ENCODE measurements at places on chromosomes 11 and 22.

DNA sequence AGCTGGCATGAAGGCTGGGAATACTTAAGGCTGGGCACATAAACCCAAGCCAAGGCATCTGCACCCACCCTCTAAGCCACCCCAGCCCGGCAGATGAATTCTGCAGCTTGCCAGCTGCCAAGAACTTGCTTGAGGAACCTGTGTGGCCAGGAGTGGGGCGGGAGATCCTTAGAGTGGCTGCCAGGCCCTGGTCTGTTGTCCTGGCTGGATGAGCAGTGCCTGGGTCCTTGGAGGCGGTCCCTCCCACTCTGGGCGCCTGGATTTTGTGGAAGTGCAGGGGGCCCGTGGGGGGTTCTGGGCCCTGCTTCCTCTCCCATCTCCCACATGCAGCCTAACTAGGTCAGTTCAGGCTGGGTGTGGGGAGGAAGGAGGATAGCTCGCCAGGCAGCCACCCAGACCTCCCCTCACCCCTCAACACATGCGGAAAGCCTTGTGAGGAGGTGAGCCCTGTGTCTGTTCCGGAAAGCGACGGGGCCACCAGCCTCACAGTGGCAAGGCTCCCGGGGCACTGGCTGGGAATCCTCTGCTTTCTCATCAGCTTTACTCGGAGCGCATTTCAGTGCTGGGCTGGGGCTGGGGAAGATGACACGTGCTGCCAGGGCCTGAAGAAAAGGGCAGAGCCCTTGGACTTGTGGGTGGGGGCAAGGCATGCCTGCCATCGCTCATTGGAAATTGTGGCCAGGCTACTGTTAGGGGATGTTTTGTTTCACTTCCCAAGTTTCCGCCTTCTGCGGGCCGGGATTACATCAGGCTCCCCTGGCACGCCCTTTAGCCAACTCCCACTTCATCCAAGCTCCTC, 8.4 kb downstream of the DAGLA start:
- no peak for DNase-seq

DNA sequence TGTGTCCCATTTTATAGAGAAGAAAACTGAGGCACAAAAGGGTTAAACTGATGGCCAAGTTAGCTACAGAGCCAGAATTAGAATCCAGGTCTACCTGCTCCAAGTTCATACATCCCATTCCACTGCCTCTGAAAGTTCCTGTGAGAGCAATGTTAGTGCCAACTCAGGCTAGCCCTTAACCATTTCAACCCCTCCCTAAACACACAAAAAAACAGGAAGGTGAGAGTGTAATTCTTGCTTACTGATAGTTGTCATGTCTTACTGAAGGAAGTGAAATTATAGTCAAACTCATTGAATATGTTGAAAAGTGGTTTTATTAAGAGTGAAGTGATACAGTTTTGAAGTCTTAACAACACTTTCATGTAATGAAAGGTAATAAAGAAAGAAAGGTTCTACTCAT, 2.9 kb upstream of the E2F8 start:
- no peak for DNase-seq

DNA sequence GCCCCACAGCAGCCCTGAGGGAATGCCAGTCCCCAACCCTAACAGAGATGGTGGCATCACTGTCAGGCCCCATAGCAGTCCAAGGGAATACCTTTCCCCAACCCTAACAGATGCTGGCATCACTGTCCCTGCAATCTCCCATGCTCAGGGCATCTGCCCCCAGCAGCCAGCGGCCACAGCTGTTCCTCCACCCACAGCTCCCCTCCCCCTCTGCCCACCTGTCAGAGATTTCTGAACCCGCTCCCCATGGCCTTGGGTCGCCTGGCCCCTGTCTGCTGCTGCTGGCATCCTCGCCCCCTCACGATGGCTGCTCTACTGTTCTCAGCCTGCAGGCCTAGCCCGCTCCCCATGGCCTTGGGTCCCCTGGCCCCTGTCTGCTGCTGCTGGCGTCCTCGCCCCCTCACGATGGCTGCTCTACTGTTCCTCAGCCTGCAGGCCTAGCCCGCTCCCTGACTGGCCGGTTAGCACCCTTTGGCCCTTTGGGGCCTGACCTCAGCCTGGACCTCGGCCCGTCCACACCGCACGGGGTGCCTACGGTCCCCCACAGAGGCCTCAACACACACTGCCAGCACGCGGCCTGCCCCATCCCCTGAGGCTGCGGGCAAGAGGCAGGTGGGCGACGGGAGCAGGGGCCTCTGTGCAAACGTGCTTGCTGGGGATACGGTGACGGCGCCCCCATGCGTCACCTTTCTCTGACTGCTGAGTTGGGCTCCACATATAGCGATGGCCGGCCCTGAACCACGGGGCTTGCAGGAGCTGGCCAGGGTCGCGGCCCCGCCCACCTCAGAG, 20.7 kb downstream of the CHID1 start:
- no peak for DNase-seq

- DNase-seq = no peak
Observed at GRCh38 chr11:45635907-45636306, 29.5 kb downstream of the CHST1 start.

- DNase-seq = no peak
Observed at GRCh38 chr11:2307501-2308331, 5.9 kb downstream of the TSPAN32 start.

DNA sequence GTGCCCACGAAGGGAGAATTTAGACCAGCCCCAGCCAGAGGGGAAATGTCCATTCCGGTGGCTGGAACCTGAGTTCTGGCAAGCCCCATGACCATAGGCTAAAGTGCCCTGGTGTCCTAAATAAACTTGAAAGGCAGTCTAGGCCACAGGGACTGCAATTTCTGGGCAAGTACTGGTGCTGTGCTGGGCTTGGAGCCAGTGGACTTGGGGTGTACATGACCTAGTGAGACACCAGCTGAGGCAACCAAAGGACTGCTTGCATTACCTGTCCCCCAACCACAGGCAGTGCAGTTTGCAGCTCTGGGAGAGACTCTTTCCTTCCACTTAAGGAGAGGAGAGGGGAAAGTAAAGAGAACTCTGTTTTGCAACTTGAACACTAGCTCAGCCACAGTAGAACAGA, 23.7 kb downstream of the RRP8 start:
- no peak for DNase-seq

DNA sequence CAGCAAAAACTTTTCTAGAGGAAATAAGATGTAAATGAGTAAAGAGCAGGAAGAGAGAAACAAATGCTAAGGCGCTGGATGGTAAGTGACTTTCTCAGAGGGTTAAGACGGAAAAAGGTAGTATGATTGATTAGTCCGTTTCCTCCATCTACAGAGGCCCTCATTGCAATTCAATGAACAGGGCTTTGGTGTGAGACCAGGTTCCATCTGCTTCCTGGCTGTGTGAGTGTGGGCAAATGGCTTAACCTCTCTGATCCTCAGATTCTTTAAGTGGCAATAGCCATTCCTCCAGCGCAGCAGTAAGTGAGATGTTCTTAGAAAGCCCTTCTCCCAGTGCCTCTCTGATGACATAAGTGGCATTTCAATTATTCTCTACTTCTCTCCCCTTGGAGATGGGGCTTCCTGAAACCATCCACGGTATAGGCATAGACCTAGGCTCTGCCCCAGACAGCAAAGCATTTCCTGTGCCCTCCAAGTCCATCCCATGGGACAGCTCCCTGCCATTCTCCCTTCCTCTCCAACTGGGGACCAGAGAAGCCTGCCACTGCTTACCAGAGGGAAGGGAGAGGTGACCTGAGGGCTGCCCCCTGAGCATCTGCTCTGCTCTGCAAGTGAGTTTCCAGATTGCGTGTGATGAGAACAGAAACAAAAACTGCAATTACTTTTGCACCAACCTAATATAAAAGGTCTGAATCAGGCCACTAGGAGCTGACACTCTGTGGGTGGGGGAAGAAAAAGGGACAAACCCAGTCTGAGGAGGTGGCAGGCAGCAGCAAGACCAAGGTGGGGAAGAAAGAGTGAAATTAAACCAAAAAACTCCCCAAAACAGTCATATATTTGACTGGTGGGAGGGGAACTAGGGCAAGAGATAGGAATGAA, 12.7 kb upstream of the CD44 start:
- DNase-seq = no peak

DNA sequence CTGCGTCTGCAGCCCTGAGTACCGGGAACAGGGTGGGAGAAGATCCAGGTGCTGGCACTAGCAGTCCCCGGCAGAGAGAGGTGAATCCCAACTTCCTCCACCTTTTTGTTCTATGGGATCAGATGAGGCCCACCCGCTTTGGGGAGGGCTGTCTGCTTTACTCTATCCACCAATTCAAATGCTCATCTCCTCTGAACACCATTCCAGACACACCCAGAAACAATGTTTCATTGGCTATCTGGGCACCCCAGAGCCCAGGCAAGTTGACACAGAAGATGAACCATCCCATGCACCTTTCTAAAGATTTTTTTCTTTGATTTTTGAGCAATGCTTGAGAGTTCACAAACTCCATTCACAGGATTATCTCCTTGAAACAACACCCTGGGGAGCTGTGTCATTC, 78.0 kb downstream of the PARVB start:
- no peak for DNase-seq

- DNase-seq = no peak
Observed at GRCh38 chr22:24406322-24407277, 20.8 kb upstream of the ADORA2A start.

DNA sequence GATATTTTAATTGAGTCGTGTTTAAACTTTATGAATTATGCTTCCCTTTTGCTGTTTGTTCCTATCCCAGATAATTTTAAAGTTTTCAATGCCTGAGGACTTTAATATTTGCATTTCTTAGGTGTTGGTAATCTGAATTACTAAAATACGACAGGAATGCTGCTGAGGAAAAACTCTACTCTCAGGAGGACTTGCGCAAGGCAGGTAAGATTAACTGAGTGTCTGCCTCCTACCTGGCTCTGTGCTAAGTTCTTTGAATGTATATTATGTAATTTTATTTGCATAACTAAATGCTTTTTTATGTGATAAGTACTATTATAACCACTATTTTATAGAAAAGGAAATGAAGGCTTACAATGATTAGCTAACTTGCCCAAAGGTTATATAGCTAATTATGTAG, 2.7 kb upstream of the KCNA4 start:
- DNase-seq = no peak

- no peak for DNase-seq
Observed at GRCh38 chr11:69674267-69674885, 777 bp downstream of the LTO1 start.

- no peak for DNase-seq
Observed at GRCh38 chr11:104704888-104705287, 193.4 kb downstream of the CASP12 start.

DNA sequence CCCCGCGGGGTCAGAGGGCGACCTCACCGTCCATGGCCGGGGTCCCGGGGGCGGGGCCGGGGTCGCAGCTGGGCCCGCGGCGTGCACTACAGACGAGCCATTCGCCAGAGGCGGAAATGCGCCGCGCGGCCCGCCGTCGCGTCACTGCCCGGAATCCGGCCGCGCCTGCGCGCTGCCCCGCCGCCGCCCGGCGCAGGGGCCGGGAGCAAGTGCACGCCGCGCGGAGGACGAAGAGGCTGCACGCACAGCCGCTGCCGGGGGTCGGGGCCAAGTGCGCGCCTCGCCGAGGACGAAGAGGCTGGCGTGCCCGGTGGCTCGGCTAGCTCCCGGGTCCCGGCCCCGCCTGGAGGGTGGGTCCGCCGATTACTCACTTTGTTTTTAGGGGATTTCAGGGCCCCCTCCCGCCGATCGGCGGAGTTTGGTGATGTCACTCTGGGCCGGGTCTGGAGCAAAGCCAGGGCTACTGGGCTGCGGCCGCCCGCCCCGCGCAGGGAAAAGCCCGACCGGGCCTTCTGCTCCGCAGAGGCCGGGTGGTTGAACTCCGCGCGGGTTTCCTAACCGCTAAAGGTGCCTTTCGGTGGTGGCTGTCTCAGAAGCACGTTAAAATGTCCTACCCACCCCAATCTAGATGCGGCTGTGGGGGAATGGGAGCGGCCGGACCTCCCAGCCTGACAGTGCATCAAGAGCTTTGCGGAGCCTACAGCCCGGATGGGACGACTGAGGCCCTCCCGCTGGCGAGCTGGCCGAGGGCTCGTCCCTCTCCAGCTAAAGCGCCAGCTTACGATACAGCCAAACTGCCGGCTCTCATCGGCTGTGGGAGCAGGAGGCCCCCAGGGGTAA, at the start of gene RELA:
RELA (minus strand) TSS at position 118 of the 840 bp plus-strand sequence; CDS start at position 34, 84 bp downstream.
- peak; percentile 47 for DNase-seq

DNA sequence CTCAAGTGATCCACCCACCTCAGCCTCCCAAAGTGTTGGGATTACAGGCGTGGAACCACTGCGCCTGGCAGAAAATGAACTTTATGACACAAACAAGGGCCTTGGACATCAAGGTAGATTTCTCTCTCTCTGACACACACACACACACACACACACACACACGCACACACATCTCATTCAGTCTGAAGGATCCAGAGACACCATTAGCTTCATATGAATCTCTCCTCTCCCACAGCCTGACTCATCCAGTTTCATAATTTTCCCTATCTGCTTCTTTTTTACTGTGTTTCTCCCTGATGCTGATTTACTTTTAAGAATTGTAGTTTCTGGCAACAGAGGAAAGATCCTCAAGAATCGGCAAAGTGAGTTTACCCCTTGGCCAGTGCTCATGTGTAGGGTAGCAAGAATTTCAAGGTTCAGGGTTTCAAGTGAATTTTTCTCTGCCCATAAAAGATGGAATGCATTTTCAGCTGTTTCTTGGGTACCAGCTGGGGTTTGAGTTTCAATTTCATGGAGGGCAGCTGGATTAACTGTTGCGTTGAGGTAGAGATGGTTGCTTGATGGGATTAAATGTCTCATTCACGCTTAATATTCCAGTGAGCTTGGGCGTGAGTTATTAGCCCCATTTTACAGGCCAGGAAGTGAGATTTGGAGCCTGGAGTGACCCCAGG, 3.5 kb downstream of the MYO18B start:
- no peak for DNase-seq

GRCh38 chr11:8206251-8207079, 37.6 kb upstream of the RIC3 start:
- no peak for DNase-seq

- no peak for DNase-seq
Observed at GRCh38 chr11:9605742-9606141, 32.3 kb downstream of the WEE1 start.

DNA sequence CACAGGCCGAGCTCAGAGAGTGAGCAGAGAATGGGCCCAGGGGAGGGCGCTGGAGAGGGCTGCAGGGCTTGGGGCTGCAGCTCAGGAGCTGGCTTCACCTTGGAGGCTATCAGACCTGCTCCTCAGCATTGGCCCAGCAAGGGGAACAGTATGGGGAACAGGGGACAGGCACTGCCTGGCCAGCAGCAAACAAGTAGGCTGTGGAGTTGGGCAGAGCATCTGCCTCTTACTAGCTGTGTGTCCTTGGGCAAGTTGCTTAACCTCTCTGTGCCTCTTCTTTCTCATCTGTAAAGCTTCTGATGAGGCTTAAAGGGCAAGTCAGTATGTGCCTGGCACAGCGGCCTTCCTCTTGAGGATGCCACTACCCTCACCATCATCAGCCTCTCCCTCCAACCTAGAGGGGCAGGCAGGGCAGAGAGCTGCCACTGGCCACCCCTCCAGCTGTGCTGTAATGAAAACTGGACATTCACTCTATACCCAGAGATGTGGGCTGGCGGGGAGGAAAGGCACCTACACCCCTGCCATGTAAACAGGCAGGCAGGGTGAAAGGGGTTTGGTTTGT, 7.5 kb upstream of the CDKN1C start:
- DNase-seq = no peak

- DNase-seq = no peak
Observed at GRCh38 chr22:46721501-46722085, 16.5 kb downstream of the CERK start.
